ENCODE measurements at places on chromosomes 6 and 20.

GRCh38 chr6:56938649-56939191, 16.2 kb upstream of the BEND6 start:
- no peak for DNase-seq

GRCh38 chr20:64206614-64207013, 42.4 kb downstream of the MYT1 start:
- no peak for DNase-seq

DNA sequence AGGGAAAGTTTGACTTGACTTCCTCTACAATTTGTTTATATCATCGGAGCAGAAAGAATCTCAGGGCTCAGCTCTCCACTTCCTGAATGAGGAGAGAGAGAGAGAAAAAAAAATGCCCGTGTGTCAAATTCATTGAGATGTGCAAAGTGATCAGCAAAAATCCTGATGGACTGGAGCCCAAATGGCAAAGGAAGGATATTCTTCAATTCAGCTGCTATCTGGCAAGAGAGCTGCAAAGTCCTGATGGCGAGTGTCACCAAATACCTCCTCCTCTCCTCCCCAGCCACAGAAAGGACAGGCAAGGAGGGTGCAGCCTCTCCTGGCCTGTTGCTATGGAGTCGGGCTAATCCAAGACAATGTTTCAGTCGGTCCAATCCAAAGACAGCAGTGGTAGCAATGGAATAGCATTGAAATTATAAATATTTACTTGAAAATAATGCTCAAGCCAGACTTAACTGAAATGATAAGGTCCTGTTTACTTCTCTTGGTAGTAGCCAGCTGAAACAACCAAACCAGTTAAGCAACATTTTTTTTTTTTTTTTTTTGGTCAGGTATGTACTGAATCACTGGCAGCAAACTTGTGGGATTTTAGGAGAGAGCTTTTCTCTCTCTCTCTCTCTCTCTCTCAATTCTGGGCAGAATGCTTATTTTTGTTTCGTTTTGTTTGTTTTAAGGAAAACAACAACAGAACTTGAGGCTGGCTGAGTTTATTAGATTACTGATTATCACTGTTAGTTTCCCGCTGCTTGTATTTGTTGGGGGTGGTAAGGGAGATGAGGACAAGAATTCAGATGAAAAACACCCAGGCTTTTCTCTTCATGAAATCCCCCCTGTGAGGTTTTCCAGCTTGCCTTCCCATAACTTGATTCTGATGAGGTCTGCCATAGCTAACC, 204.2 kb downstream of the BCAS1 start:
- DNase-seq, result no peak

DNA sequence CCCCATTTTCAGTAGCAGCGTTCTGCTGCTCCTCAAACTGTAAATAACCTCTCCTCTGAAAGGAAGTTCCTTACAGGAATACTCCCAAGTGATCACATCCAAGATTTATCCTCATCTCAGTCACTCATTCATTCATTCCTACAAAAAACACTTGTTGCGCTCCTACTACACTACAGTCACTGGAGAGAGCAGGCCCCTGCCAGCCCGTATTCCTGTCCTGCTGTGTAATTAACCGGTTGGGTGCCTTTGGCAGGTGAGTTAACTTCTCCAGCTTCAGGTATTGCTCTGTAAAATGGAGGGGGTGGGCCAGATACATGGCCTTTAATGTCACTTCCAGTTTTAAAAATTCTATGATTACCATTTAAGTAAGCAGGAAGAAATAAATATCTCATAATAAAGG, 15.0 kb upstream of the ZBTB24 start:
- no peak for DNase-seq

DNA sequence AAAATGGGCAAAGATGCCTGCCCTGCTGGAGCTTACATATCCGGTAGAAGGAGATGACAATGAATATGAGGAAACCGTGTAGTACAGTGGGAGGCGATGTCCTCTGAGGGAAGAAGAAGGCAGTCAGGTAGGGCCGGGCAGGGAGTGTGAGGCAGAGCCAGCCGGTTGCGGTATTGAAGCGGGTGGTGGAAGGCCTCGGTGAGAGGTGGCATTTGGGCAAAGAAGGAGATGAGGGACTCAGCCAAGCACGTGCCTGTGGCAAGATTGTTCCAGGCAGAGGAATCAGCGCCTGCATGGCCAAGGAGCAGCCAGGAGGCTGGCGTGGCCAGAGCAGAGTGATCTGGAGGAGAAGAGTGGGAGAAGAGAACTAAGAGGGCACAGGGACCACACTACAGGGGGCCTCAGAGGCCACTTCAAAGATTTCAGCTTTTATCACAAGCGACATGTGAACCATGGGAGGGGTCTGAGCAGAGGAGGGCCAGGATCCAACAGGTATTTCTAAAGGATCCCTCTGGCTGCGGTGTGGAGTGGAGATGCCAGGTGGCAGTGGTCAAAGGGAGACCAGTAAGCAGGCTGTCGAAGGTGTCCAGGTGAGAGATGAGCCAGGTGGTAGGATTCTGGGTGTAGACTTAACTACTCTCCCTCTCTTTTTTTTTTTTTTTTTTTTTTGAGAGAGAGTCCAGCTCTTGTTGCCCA, 13.8 kb downstream of the MDFI start:
- DNase-seq, result no peak

- no peak for DNase-seq
These were observed 25.7 kb downstream of the MUC22 start for GRCh38 chr6:31035862-31036497.

GRCh38 chr20:20493701-20494100, 125.8 kb downstream of the INSM1 start:
- no peak for DNase-seq

DNA sequence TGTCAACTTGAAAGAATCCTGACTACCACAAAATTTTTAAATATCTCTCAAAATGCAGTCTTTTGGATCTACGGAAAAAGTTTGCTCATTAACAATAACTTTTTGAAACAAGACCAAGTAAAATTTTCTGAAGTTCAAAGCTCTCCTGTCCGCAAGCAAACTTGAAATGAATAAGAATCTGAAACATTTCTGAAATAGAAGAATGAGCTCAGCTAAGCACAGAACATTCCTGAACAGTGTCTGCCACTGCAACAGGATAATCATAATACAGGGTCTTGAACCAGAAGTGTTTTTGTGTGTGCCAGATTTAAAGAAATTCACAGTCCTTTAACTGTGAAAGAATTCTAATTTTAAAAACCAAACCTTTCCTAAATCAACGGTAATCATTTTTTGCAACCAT, 49.1 kb upstream of the TASP1 start:
- DNase-seq, result no peak

DNA sequence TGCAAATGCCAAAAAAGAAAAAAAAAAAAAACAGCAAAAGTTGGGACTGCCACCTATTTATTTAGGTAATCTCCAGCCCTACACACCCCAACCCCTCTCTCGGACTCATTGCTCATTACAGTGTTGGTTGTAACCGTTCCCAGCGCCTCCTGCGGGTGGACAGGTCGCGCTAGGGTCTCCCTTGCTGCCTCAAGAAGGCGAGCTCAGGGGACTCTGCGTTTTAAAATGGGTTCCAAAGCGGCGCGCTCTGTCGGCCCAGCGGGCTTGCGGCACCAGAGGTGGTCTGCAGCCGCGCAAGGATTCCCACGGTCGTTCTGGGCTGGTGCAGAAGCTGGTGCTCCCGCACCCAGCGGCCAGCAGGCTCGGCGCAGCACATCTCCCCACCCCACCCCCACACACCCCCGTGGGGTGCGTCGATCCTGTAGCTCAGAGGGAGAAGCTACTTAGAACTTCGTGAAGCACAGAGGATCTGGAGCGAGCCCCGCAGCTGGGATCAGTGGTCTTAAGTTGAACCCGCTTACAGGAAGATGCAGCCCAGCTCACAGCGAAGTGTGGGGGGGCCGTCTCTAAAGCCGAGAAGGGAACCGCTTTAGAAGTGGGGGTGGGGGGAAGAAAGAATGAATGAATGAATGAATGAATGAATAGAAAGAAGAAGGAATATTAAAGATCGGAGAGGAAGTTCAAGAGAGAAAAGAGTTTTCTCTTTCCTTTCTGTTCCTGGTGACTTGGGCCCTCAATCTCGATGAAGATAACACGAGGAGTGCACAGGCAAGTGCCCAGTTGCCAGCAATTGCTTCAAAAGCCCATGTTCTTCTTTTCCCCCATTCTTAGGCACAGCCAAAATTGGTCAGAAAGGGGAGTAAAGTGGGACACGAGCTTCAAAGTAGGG, 780 bp downstream of the TFAP2A start:
- DNase-seq, result no peak

- no peak for DNase-seq
These were observed 3.1 kb downstream of the SHPRH start for GRCh38 chr6:145960918-145961589.

GRCh38 chr6:89818977-89819335, 638 bp downstream of the MDN1 start:
- no peak for DNase-seq

DNA sequence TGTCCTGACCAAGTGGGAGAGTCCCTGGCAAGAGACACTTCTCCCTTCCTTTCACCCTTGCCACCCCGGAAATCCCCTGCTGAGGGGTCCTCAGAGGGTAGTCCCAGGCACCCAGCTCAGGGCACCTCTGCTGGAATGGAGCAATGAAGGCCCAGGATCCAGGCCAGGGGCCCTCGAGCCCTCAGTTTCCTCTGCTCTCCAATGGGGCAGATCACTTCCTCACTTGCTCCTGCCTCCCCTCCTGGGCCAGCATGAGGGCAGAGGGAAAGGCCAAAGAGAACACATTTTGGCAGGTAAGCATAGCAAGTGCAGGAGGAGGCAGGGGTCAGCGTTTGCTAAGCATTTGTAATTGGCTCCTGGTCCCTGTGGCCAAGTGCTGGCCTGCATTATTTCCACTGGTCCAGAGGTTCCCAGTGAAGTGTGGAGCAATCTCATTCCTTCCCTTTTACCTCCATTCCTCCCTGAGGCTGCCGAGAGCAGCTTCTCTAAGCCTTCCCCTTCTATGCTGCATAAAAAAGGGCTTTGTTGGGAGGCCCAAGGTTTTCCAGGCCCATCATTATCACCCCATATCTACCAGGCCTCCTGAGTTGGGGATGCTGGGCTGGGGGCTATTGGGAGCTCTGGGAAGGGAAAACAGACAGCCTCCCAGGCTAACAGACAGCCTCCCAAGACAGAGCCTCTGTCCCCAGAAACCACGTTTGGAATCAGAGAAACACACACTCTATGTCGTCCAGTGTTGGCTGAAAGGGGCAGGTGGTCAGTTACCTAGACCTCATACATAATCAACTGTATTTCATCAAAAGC, 28.8 kb upstream of the VEGFA start:
- no peak for DNase-seq

DNA sequence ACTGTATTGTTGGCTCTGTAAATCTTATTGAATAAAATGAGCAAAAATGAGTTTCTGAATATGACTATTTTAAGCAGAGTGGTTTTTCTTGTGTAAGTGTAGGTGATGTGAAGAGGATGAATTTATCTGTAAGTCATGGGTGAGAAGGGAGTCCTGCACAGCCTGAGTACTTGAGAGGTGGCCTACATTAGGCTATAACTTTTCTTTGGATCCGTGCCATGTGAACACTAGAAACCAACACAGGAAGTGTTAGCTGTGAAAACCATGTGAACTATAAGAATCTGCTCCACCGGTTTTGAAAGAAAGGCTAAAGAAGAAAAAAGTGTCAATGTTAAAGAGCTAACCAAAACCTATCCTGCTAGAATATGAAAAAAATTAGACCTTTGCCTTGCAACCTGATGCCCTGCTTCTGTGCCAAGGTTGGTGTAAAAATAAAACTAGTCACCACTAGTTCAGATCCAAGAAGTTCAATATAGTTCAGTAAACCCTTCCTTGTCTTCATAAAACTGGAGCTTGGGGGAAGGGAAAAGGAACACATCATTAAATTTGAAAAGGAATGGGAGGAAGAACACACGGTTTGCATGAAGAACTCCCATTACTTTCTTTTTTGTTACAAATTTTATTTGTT, 21.3 kb downstream of the PLCB1 start:
- no peak for DNase-seq

GRCh38 chr6:5398530-5398929, 137.2 kb downstream of the FARS2 start:
- no peak for DNase-seq

- no peak for DNase-seq
These were observed 137.7 kb upstream of the ARMC2 start for GRCh38 chr6:108710551-108710950.

DNA sequence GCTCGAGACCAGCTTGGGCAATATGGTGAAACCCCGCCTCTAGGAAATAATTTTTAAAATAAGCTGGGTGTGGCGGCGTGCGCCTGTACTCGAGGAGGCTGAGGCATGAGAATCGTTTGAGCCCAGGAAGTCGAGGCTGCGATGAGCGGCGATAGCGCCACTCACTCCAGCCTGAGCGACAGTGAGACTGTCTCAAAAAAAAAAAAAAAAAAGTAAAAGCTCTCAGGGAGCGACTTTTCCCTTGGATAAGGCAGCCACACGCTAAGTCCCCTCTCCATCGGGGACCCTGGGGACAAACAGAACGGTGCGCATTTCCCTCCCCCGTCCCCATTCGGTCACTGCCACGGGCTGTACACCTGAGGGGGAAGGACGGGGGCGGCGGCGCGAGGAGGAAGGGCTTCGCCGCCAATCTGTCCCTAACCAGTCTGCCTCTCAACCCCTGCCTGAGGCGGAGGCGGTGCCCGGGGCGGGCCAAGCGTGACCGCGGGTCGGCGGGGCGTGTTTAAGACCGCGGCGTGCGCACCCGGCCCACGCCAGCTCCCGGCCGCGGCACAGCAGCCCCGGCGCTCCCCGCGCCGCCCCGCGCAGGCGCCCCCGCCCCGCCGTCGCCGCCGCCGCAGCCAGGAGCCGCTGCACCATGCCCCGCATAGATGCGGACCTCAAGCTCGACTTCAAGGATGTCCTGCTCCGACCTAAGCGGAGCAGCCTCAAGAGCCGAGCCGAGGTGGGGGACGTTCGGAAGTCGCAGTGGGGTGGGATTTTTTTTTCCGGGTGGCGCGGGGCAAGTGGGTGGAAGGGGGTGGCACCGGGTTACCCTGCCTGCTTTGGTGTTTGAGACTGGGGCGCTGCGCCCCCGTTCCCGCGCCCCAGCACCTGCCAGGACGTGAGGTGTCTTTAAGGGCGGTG, at the start of gene GMPR:
GMPR (plus strand) TSS at position 531 of the 906 bp plus-strand sequence; CDS start at position 638, 107 bp downstream.
- DNase-seq, result peak; percentile 44

GRCh38 chr20:64057628-64058498, 5.1 kb upstream of the TCEA2 start:
- DNase-seq, result peak; percentile 66

Measured in stimulated activated CD4-positive, alpha-beta T cell treated with anti-CD3 and anti-CD28 coated beads, TNF-alpha, amount 100 ng/mL, for 4 hours (primary cell).